ENCODE measurements at places on chromosomes 5 and 9.
A peak's percentile ranks its signal among the peaks of the same experiment; 100 is the strongest.

GRCh38 chr9:120579139-120580050 is 572 bp downstream of the CDK5RAP2 start:
- DNase-seq: no peak

- DNase-seq: no peak
These were observed 12.9 kb downstream of the TCF7 start for GRCh38 chr5:134127376-134127861.

DNA sequence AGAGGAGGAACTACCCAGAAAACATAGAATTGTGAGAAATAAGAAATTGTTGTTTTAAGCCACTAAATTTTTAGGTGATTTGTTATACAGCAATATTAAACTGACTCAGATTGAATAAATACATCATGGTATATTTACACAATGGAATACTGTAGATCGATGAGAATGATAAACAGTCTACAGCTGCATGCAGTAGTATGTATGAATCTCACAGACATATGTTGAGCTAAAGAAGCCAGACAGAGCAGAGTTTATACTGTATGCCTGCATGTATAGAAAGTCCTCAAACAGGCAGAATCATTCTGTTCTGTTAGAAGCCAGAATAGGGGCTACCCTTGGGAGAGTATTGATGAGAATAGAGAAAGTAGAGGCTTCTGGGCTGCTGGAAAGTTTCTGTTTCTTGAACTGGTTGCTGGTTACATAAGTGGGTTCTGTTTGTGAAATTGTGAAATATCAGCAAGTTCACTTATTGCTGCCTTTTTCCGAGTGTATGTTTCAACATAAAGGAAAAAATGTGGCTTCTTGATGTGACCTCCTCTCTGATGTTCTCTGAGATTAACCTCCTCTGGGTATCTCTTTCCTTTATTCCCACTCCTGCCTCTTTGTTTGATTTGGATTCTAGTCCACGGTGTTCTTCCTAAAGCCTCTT is 9.6 kb downstream of the KIAA1958 start:
- no peak for DNase-seq

DNA sequence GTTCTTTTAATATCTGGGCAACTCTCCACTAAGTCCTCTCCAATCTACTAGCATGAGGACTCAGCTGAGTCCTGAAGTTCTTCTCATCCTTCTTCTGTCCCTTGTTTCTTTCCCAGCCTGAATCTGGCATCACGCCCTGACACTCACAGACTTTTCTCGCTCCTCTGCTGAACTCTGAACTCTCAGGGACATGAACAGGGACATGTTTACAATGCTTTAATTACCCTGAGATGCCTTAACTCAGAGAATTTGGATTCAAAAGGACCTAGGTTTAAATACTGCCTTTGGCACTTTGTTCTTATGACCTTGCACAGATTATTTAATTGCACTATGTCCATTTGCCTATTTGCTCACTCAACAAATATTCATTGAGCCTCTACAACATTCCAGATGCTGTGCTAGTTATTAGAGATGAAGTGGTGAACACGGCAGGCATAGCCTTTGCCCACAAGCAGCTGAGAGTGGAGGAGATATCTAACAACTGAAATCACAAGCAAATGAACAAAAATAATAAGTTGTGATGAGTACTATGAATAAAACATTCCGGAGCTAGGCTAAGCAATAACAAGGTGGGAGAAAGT is 106.0 kb downstream of the ADRB2 start:
- no peak for DNase-seq

DNA sequence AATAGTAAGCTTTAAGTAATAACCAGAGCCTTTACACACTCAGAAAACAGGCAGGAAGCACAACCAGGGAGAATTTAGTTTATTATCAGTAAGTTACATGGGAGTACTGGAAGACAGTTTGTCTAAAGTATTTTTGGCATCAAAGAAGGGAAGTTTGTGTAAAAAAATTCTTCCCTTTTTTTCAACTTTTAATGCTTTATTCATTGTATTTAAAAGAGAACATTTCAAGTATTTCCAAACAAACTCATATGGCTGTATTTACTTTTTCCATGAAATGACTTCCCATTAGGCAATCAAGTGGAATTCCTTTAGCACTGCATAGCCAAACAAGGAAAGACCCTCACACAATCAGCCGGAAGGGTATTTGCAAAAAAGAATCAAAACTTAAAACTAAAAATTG is 26.7 kb downstream of the RNF145 start:
- DNase-seq: no peak

DNA sequence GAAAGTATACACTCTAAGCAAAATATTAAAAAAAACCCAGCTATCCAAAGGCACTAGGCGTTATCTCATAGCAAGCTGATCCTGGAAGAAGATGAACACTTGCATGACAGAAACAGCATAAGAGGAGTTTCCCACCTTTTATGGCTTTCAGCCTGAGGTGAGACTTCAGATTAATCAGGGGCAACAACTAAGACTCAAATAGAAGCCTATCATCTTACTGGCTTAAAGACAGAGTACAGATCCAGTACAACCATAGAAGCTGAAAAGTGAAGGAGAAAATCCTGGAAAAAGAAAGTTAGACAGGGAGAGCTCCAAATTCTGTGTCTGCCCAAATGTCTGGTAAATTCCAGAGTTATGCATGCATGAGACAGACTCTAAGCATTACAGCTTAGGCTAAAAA is 360.8 kb upstream of the KCNN2 start:
- DNase-seq: no peak

DNA sequence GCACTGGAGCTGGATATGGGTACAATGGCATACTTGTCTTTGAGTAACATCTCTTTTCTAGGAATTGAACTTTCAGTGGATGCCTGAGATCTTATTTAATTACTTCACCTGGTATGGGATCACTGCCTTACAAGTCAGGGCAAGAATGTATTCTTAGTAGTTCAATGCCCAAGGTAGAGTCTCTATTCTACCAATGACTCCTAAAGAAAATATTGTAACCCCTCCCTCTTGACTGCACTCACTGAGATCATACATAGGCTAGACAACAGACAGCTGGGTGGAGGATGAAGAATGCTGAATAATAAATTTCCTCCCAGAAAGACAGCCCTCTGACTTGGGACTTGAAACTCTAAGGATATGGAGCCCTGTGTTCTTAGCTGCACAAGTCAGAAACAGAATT is 1216.3 kb upstream of the ACO1 start:
- DNase-seq: no peak

DNA sequence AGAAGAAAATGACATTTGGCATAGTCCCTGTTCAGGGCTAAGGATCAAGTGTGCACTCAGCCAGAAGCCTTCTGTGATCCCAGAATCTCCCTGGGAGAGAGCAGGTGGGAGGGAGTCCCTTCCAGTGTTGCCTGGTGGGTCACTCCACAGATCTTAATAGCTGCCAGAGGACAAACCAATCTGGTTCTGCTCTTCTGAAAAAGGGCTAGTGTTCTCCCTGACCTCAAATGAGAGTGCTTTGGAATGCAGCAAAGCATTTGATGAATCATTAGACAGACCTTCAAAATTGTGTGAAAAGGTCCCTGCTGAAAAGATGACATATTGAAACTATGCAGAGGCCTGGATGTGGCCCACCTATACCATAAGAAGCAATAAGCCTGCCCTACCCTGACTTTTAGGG is 339.7 kb downstream of the TMEM232 start:
- no peak for DNase-seq

GRCh38 chr5:43646992-43647391 is 44.0 kb downstream of the NNT start:
- no peak for DNase-seq

- no peak for DNase-seq
These were observed 408.9 kb upstream of the DMAC1 start for GRCh38 chr9:8208465-8208864.

DNA sequence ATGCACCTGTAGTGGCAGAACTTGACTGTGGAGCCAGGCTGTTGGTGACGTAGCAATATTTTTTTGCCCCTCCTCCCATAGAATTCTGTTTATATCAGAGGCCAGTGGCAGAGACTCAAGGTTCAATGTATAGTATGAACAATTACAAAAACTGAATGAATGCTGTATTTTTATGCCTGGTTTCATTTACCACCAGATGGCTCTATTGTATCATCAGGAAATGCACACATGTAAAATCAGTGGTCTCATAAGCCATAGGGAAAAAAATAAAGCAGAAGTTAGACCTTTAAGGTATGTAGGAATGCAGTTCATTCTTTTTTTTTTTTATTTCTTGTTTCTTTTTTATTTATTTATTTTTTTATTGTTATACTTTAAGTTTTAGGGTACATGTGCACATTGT is 43.6 kb downstream of the CCDC192 start:
- peak; percentile 38 for DNase-seq

DNA sequence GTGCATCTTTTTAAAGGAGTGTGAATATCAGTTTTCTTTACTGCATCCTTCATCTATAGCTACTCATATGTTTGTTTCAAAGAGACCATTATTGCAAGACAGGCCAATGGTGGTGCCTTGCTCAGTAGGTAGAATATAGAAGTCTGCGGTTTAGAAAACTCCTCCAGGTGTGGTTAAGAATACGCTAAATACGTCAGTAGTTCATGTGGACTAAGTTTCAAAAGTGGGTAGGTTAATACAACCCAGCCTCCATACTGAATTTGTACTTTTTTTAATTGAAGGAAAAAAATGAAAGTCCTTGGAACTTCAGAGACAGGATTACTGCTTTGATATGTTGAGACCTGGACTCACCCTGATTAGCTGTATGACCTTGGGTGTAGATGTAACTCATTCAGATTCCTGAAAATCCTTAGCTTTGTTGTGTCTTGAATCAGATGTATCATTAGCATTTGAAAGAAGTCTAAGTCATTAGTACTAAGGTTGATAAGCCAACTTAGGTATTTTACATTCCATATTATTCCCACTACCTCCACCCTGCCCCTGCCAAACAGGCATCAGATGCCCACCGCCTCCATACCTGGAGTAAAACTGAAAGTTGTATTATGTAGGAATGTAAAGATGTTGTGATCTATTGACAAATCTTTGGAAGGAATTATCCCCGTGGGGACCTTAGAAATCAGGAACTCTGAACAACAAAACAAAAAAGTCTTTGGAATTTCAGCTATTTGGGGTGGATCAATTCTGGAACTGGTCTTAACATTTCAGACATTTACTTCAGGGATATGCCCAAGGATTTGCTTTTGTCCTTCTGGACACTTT is 6.1 kb downstream of the BASP1 start:
- DNase-seq: peak; percentile 31

DNA sequence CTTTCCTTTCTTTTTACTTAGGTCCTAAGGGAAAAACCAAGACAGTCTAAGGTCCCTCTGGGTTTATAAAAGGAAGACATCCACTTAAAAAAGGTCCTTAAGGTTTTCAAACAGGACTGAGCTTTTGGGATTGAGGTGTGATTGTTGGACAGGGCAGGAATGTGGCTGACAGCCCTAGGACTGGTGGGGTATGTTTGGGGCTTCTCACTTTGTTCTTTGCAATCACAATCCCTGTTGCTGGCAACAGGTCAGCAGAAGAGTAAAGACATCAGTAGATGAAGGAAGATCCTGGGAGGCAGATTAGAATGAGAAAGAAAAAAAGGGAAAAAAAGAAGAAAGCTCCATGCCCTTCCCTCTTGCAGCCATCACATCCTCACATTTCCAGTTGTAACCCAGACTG is 101.4 kb upstream of the TARS1 start:
- DNase-seq: no peak

DNA sequence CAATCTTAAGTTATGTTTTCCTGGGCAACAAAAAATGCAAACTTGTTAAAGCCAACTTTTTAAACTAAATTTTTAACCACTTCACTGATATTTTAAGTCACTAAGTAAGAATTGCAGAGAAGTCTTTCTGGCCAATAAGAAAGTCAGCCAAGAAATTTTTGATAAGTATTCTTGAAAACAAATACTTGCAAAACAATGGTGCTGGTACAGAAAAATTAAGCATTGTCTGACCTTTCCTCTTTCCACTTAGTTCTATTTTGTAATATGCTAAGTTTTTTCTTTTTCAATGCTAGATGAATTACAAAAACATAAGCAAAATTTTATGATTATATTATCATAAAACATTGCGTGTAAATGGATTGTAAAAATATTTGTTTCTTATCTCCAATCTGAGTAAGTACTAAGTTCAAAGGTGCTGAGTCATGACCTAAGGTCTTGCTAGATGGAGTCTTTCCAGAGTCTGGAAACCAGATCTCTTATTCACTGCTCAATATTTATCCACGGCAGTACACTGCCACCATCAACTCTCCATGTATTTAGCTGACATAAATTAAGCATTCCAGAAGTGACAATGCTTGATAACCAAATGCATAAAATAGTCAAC is 139.7 kb downstream of the MEF2C start:
- DNase-seq: no peak

GRCh38 chr9:26346942-26347477 is 545.6 kb downstream of the CAAP1 start:
- DNase-seq: no peak

DNA sequence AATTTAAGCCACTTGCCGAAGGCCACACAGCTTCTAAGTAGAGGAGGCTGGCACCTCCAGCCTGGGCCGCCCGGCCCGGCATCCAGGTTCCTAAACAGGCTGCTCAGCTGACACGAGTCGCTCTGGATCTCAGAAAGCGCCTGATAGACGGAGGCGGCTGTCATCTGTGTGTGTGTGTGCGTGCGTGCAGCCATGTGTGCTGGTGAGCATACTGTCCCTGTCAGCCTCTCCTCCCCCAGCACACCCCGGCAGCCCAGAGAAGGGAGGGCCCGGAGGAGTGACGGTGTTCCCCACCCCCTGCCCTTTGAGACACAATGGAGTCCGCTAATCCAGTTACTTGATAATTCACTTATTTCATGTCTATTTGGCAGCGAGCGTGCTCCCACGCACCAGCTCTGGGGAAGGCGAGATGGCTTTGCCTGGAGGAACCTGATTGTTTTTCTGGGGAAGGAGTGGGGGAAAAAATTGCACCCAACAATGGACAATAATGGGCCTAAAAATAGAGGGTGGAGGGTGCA is 20.0 kb downstream of the NTNG2 start:
- no peak for DNase-seq

- no peak for DNase-seq
These were observed 293.3 kb downstream of the MAN2A1 start for GRCh38 chr5:109982966-109983534.

- DNase-seq: no peak
These were observed 30.2 kb downstream of the SLC6A3 start for GRCh38 chr5:1415059-1415425.

DNA sequence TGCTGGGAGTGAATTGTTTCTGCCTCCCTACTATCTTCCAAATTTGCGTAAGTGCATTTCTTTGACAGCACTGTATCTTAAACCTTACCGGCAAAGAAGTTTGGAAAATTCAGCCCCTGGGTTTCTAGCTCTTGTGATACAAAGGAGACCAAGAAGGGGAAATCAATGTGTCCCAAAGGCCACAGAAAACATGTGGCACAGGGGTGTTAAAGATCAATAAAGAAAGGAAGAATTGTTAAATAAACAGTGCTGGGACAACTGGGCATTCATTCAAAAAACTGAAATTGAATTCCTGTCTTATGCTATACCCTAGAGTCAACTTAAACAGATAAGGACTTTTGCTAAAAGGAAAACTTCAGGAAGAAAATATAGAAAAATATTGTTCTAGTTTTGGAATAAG is 328.1 kb downstream of the MAN2A1 start:
- DNase-seq: no peak

GRCh38 chr5:135069016-135069770 is 35.2 kb upstream of the PITX1 start:
- no peak for DNase-seq

Measured in GM13977 (cell line).